ENCODE measurements at places on chromosomes 2 and 18.

GRCh38 chr2:228762565-228762964 lies 508.5 kb downstream of the PID1 start:
- no peak for DNase-seq

DNA sequence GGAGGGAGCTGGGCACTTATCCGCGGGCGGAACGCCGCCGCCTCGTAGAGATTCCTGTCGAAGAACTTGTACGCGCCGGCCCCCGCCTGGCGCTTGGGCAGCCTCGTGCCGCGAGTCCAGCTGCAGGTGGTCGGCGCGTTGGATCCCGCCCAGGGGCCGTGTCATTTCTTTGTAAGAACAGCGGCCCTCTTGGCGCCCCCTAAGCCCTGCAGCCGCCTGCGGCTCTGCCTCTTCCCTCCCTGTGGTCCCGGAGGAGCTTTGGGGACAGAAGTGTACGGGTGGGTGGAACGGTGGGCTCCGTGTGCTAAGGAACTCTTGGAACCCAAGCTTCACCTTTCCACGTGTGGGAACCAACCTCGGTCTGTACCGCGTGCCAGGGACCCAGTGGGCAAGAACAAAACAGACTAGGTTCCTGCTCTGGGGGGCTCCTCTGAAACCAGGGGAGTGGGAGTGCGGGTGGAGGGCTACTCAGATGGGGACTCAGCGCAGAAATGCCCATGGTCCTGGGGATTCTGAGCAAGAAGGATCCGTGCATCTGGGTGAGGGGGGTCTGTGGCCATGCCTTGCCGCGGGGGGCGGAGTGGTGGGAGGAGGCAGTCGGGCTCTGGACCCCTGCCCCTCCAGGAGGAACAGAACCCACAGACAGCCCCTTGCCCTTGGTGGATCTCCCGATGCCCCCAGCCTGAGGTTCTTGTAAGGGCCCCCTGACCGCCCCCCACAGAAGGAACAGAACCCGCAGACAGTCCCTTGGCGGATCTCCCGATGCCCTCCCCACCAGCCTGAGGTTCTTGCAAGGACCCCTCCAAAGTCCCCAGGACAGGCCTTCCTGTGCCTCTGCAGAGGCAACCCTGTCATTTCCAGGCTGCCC lies 1.5 kb downstream of the GPC1 start:
- no peak for DNase-seq

- no peak for DNase-seq
Measured at GRCh38 chr2:237895544-237896506, 36.4 kb downstream of the RAMP1 start.

- DNase-seq: no peak
Measured at GRCh38 chr2:233346376-233346775, 7.9 kb upstream of the DGKD start.

GRCh38 chr2:98084869-98085238 lies 2.1 kb upstream of the VWA3B start:
- DNase-seq: no peak

DNA sequence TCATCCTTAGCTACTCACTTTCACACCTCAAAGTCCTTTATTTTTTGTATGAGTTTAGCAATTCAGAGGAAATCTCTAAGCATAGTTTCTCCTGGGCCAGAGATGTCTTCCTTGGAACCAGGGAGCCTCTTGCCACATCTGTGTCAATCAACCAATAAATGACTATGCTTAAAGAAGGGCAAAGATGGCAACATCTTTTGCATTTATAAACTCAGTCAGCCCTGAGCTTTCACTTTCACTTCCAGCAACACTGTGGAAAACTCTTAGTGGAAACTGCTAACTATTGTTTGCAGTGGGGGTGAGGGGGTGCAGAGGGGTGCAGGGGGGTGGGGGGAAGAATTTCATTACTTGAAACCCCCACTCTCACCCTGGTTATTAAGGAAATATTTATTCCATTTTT lies 3.4 kb downstream of the ACVR1C start:
- DNase-seq: no peak

DNA sequence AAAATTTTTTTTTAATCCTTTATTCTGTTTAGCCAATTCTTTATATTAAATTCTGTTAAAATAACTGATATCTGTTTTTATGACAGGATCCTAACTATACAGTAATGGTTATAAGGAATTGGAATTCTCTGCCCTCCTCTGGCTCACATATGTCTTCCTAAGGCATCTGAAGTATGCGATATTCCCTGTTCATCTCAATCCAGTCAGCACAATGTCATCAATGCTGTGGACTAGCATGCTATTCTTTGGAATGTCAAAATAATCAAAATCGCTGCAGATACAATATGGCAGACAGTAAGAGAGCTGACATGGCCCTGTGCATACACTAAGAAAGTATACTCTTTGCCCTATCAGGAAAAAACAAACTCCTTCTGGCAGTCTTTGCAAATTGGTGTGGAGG lies 107.6 kb downstream of the AP1S3 start:
- no peak for DNase-seq

GRCh38 chr2:160920791-160921303 lies 239.4 kb upstream of the TANK start:
- DNase-seq: no peak

DNA sequence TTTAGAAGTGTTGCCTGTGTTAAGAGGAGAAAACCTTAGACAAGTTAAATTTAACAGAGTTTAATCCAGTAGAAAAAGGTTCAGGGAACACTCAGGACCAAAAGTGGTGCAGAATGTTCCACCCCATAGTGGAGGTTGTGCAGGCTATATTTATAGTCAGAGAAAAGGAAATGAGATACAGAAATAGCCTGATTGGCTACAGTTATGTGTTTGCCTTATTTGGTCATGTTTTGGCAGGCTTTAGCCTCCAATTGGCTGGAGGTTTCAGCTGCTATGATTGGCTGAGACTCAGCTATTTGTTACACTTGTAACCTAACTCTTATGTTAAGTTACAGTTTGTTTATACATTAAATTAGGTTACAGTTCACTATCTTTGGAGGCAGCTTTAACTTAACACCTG lies 4.2 kb downstream of the STAMBP start:
- no peak for DNase-seq

GRCh38 chr2:203492965-203493364 lies 42.1 kb downstream of the RAPH1 start:
- DNase-seq: no peak

GRCh38 chr18:79239631-79240030 lies 156.1 kb upstream of the NFATC1 start:
- no peak for DNase-seq

DNA sequence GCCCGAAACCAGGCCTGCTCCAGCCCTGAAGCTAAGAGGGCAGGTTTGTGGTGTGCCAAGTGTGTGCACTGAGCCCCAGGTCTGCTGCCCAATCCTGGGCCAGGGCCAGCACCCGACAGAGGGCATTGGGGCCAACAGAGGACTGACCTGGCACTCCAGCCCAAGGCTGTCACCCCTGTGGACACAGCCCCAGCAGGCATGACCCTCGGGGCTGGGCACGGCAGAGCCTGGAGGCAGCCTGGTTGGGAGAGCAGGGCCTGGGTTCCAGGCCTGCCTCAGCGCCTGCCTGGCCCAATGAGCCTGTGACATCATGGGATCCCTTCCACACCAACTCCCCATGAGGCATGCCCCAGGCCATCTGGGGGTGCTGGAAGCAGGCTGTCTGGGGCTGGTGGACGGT lies 10.8 kb upstream of the SNED1 start:
- DNase-seq: no peak

GRCh38 chr2:54763636-54764291 lies 40.3 kb downstream of the EML6 start:
- no peak for DNase-seq

DNA sequence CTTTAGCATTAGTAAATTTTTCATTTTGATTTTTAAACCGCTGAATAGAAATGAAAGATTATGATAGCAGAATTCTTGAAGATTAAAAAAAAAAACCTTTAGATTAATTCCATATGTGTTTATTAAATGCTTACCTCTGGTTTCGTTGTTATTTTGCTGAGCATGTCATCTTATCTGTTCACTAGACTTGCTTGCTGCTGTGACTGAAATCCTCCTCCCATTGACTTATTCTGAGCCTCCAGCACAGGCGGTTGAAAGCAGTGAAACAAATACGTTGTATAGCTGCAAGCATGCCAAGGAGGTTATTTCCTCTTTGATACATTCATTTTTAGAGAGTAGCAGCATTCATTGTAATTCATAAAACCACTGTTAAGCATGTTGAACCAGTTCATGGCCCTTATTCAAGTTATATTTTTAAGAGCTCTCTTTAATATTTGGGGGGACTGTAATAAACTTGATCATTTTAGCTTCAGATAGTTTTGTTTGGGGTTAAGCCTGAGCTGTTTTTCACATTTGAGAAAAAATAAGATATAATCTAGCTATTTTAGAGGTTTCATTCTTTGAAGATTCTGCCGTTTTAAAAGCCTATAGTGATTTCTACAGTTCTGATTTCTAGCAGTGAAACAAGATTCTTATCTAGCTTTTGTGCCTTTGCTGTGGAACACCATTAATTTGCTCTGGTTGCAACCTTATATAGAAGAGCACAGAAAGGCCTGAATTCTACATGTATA lies at the start of gene HTR2B:
Gene HTR2B, minus strand, starts transcription at position 205 of the 731 bp plus-strand sequence. CDS start 1,278 bp downstream, outside the sequence.
- DNase-seq: no peak

- no peak for DNase-seq
Measured at GRCh38 chr18:63907664-63908063, at the start of gene SERPINB10. SERPINB10 (plus strand) TSS chr18:63907958; CDS start chr18:63915511, 7,553 bp downstream.

- no peak for DNase-seq
Measured at GRCh38 chr2:167140767-167141166, 252.5 kb downstream of the XIRP2 start.

DNA sequence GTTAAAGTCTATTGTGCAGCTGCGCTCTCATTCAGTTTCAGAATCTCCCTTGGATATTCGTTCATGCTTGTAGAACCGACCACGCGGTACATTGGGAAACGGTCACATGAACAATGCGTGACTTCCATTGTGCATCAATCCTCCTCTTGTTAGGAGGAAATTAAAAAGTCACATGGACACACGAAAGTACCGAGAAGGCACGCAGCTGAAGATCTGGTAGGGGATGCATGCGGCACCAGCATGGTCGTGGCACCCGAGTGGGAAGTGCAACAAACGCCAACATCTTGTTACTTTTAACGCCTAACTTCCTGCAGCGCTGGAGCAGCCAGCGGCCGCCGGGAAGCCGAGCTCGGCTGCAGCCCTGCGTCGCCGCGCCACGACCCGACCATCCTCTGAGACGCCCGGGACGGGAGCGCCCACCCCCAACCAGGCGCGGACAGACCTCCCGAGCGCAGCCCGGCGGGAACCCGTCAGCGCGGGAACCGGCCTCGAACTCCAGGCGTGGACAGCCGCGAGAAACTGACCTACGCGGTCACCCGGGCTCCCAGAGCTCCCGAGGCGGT lies 412 bp downstream of the OSBPL1A start:
- DNase-seq: no peak

GRCh38 chr2:112835061-112835501 lies 1.5 kb downstream of the IL1B start:
- DNase-seq: no peak

- DNase-seq: peak; percentile 36
Measured at GRCh38 chr2:29920130-29920577, 1.2 kb downstream of the ALK start.

DNA sequence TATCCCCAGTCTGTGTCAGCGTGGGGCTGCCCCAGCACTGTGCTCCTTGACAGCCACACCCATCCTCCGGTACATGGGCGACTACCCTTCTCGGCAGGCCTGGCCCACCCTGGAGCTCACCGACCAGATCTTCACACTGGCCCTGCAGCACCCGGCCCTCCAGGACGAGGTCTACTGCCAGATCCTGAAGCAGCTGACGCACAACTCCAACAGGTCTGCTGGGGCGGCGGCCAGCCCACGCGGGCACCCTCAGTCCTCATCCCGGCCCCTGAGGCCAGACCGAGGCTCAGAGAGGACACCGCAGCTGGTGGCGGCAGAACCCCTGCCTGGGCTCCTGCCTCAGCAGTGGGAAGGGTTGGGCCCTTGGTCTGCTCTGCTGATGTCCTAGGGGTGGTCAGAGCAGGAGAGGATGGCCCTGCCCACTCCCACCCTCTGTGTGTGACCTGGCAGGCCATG lies 14.4 kb upstream of the GPR17 start:
- no peak for DNase-seq

DNA sequence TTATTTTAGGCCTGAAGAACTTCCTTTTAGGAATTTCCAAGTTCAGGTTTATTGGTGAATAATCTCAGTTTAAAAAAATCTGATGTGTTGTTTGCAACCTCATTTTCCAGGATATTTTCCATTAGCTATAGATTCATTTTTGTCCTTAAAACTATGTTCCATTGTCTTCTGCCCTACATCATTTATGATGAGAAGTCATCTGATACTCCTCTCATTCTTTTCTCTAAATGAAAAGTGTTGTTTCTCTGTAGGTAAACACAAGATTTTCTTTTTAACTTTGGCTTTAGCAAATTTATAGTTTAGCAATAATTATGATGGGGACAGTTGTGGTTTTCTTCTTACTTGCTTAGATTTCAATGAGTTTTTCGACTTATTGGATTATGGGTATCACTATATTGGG lies 427.3 kb downstream of the DCDC2C start:
- no peak for DNase-seq

- DNase-seq: no peak
Measured at GRCh38 chr2:120955427-120955826, 219.8 kb downstream of the GLI2 start.

DNA sequence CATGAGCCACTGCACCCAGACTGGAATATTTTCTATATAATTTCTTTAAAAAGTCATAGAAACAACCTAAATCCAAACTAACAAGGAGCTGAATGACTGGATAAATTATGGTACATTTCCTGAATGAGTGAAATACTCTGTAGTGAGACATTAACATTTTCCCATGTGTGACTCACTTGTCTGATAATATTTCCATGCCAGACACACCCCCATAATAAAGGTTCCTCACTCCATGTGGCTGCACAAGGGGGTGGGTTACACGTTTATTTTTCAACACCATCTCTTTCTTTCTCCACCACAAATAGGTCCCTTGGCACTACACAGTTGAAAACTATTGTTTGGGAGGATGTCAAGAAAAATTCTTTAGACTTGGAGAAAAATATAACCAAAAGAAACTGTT lies 266.3 kb upstream of the LYPD1 start:
- DNase-seq: no peak

- DNase-seq: no peak
Measured at GRCh38 chr2:109185821-109186570, 57.0 kb downstream of the SH3RF3 start.

- peak; percentile 73 for DNase-seq
Measured at GRCh38 chr2:177763531-177764265, 308.9 kb downstream of the PDE11A start.

DNA sequence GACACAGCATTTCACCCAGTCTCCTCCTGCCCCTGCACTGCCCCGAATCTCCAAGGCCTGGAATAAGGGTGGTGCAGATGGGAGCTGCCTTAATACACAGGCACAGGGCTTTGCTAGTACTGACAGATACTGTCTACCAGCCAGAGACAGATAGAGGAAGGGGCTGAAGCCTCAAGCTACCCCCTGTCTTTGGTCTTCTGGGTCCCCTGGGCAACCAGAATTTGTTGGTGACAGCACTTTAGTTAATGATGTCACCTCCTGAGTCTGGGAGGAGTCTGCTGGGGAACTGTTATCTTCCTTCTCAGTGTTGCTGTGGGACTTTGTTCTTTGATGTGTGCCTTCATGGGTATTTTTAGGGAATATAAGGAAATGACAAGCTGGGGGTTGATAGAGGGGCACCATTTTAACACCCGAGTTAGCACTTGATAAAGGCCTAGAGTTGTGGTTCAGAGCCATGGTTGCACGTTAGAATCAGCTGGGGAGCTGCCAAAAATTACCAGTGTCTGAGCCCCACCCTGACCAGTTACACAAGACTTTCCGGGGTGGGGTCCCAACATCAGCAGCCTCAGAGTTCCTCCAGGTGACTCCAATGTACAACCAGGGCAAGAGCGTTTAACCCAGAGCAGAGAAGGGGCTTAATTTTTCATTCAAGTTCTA lies 136.8 kb downstream of the SMAD7 start:
- peak; percentile 55 for DNase-seq

- no peak for DNase-seq
Measured at GRCh38 chr2:39525636-39526412, 88.7 kb upstream of the MAP4K3 start.

All from activated gamma-delta T cell treated with Interleukin-2 at 50 U/mL for 16 hours (primary cell).